Progenitor cell of endocrine pancreas (in vitro differentiated cells): ENCODE measurements at places on chromosomes 13 and 19. TPM values are rescaled to one million over a fixed set of nuclear protein-coding genes. Genes with fewer than 3 reads are reported as not detected.

DNA sequence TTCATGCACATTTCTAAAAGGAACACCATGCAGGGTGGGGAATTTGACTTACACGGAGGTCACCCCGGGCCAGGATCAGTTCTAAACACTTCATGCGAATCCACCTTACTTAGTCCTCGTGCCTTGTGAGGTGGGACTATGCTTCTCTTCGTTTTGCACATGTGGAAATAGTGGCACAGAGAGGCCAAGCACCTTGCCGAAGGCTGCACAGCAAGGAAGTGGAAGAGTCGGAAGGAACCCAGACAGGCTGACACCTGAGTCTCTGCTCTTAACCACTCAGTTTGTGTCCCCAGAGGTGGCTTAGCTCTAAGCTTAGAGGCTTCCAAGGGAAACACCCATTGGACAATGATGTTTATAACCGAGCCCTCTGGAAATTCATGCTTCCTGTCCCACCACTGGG is 150.1 kb downstream of the CACNA1A start:
- peaks cover 7% of the 10 kb centered on the region for H3K27me3 ChIP-seq
- H3K36me3 ChIP-seq: no peaks in the 10 kb centered on the region
- H3K4me3 ChIP-seq: no peak overlapping the region
- H3K4me1 ChIP-seq: no peaks in the 10 kb centered on the region

- H3K27me3 ChIP-seq: peaks cover 5% of the 10 kb centered on the region
- H3K4me3 ChIP-seq: no peak overlapping the region
- H3K36me3 ChIP-seq: no peaks in the 10 kb centered on the region
- H3K27ac ChIP-seq: no peak overlapping the region
- peaks cover 21% of the 10 kb centered on the region for H3K4me1 ChIP-seq
Observed at GRCh38 chr13:77457966-77458365, 77.5 kb upstream of the SCEL start.

DNA sequence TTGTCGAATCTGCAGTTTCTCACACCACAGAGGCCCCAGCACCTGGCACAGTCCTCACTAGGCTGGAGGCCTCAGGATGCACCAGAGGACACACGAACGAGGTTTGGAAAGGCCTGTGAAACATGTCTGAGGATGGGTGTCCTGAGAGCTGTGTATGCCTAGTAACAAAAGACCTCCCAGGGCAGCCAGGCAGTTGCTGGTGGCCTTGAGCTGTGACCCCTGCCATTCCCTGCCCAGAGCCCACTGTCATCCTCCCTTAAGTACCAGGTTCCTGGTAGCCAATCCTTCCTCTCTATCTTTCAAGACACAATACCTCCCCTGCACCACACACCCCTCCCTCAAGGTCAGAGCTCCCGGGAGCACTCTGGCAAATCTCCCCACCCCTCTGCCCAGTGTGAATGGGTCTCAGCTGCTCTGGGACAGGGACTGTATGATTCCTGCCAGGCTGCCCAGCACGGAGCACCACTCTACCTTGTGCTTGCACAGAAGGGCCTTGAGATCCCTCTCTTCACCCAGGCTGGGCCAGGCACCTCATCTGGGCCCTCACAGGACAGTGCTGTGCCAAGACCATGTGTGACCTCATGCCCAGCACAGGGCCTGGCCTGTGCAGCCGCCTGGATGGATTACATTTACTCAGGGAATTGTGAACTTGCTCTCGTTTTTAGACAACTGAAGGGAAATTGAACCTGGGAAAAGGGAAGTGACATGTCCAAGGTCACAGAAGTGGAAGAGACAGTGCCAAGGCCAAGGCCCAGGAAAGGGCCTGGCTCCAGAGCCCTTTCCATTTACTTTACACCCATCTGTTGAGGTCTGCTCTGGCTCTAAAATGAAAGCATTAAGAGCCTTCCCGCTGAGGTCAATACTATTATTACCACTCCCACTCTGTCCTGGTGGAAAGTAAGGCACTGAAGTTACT is 2.2 kb downstream of the ZNF787 start:
- peak overlapping the region; percentile 81 for H3K4me3 ChIP-seq
- no peak for DNase-seq
- no peaks in the 10 kb centered on the region for H3K27me3 ChIP-seq

GRCh38 chr13:39044536-39044935 is 6.3 kb downstream of the NHLRC3 start:
- peaks cover 2% of the 10 kb centered on the region for H3K36me3 ChIP-seq
- no peak for DNase-seq
- H3K27ac ChIP-seq: no peak overlapping the region

DNA sequence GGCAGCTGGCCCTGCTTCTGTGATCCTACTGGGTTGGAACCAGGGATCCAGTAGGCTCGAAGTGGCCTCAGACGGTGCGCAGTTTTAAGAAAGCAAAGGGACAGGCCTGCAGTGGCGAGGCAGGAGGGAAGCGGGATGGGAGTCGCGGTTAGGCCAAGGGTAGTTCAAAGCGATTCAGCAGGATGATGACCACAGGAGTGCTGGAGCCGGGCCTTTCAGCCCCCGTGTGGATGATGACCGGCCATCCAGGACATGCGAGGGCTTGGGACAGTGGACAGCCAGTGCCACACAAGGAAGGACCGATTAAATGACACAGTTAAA is 854 bp downstream of the RNASEH2B start:
- H3K36me3 ChIP-seq: no peaks in the 10 kb centered on the region
- peaks cover 25% of the 10 kb centered on the region for H3K4me1 ChIP-seq
- peak overlapping the region; percentile 96 for H3K27ac ChIP-seq
- peaks cover 3% of the 10 kb centered on the region for H3K27me3 ChIP-seq
- H3K4me3 ChIP-seq: peak overlapping the region; percentile 83

- no peak for DNase-seq
- H3K4me1 ChIP-seq: peaks cover 1% of the 10 kb centered on the region
- H3K4me3 ChIP-seq: no peak overlapping the region
Observed at GRCh38 chr13:85976242-85976641, 177.0 kb upstream of the SLITRK6 start.

- H3K4me3 ChIP-seq: no peak overlapping the region
- peak overlapping the region; percentile 93 for H3K27ac ChIP-seq
- peaks cover 5% of the 10 kb centered on the region for H3K4me1 ChIP-seq
- no peaks in the 10 kb centered on the region for H3K36me3 ChIP-seq
- peaks cover under 1% of the 10 kb centered on the region for H3K27me3 ChIP-seq
Observed at GRCh38 chr19:35220315-35220921, 8.1 kb downstream of the FAM187B start.

DNA sequence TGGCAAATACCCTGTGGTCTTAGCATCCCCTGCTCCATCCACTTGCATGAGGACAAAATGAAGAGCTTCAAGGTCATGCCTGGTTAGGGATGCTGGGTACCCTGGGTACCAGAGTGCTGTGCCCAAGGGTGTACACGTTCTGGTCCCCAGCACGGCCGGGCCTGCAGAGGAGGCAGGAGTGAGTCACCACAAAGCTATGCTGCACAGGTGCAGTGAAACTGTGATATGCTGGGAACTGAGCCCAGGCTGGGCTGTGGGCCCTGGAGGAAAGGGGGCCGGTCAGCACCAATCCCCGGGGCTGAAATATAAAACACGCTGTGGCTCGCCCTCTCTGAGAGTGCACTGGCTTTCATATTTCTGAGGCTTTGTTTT is 95.1 kb downstream of the TSHZ3 start:
- H3K36me3 ChIP-seq: no peaks in the 10 kb centered on the region
- peaks cover 5% of the 10 kb centered on the region for H3K4me1 ChIP-seq
- H3K4me3 ChIP-seq: no peak overlapping the region
- DNase-seq: no peak
- peak overlapping the region; percentile 59 for H3K27ac ChIP-seq

- no peaks in the 10 kb centered on the region for H3K36me3 ChIP-seq
- peak overlapping the region; percentile 47 for H3K4me3 ChIP-seq
- no peak overlapping the region for H3K27ac ChIP-seq
Observed at GRCh38 chr19:4606921-4607678, 32.2 kb upstream of the TNFAIP8L1 start.

The GARIN5A gene
- total RNA-seq: 11.6 and 12.0 TPM in 2 replicates

The KLHL1 gene
- total RNA-seq: 0.14 and 0.33 TPM in 2 replicates

The REXO1 gene
- total RNA-seq: 42.8 and 44.6 TPM in 2 replicates

The VPS36 gene
- total RNA-seq: 48.9 and 49.6 TPM in 2 replicates

The NLRP5 gene
- not detected in 2 replicates for total RNA-seq

The ONECUT3 gene
- total RNA-seq: 41.9 and 42.9 TPM in 2 replicates
